ENCODE measurements at places on chromosomes 6 and 20.

GRCh38 chr20:16483024-16483423, 90.2 kb downstream of the KIF16B start:
- DNase-seq: no peak

- DNase-seq: no peak
Measured at GRCh38 chr6:44065443-44066140, 61.7 kb downstream of the MRPL14 start.

GRCh38 chr20:33067806-33068205, 11.6 kb upstream of the BPIFB4 start:
- no peak for DNase-seq

DNA sequence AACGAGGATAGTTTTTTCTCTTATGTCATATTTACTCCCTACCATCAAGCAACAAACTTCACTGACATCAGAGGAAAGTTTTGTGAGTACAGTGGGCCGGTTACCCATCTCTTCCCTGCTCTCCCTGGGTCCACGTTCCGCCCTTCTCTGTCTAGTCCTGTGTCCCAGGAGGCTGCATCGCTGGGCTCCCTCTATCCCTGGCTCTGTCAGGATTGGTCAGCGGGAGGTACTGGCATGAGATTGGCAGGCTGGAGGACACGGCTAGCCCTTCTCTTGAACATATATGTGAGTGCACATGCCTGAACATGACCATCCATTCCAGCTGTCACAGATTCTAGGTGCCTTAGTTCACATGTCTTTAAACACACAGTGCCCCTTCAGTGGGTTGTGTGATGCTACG, 30.3 kb upstream of the TMEM181 start:
- no peak for DNase-seq

GRCh38 chr6:158033751-158034702, 52.4 kb downstream of the SYNJ2 start:
- peak; percentile 20 for DNase-seq

- DNase-seq: no peak
Measured at GRCh38 chr20:16848061-16848460, 99.9 kb downstream of the OTOR start.

DNA sequence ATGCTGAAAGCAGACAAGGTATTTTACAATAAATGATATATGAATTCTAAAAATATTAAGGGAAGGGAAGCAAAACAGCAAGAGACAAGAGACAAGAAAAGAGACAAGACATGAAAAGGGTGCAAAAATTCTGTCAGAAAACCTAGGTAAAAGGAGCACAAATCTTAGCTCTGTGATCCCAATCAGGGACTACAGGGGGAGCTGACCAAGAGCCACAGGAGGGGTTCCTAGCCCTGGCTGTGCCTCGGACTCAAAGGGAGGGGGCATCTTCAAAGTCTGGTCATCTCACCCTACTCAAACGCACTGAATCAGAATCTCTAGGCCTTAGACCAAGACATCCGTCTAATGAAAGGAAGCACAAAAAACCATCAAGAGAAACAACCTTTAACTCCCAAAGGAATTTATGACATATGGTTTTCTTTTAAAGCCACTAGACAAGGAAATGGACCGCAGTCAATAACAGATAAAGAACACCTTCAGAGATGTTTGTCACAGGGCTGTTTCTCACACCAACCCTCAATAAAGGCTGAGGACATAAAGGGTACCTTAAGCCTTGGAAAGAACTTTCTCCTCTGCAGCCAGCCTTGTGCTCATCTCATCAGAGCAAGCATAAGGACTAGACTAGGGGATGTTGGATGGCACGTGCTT, 130.4 kb upstream of the CDYL start:
- DNase-seq: no peak

- peak; percentile 70 for DNase-seq
Measured at GRCh38 chr20:59515013-59515905, 89.1 kb upstream of the PHACTR3 start.

- DNase-seq: no peak
Measured at GRCh38 chr6:32772656-32773055, 9.3 kb upstream of the HLA-DQB2 start.

- peak; percentile 27 for DNase-seq
Measured at GRCh38 chr20:50218987-50219435, 28.4 kb downstream of the CEBPB start.

DNA sequence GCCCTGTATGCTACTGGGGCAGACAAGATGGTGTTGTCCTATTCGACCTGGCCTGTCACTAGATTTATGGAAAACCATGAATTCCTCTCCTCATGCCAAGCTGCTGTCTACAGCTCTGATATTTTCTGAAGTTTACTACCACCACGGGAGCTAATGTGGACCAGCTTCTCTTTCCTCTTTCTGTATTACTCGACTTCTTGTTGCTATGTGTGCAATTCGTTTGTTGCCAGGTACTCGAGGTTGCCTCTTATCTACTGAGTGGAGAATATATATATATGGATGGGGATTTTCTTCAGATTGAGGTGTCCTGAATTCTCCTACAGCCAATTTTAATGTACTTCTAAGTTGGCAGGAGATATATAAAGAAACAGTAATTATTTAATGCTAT, 34.7 kb downstream of the MAN1A1 start:
- no peak for DNase-seq

DNA sequence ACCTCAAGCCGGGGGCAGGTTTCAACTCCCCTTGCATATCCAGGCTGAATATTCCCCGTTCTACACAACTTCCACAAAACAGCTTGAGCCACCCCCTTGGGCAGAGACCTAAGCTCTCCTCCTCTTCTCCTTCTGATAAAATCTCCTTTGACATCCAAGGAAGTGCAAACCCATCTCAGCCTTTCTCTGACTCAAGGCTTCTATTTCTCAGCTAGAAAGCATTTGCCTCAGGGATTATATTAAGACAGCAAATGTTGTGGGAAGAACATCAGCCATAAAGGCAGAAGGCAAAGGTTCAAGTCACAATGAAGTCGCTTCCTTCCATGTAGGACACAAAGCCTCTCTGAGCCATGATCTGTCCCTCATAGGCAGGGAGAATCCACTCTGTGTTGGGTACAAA, 386.6 kb upstream of the ARID1B start:
- no peak for DNase-seq

- no peak for DNase-seq
Measured at GRCh38 chr6:122651031-122651430, 40.8 kb downstream of the PKIB start.

- no peak for DNase-seq
Measured at GRCh38 chr6:168302534-168302933, 17.0 kb downstream of the DACT2 start.

DNA sequence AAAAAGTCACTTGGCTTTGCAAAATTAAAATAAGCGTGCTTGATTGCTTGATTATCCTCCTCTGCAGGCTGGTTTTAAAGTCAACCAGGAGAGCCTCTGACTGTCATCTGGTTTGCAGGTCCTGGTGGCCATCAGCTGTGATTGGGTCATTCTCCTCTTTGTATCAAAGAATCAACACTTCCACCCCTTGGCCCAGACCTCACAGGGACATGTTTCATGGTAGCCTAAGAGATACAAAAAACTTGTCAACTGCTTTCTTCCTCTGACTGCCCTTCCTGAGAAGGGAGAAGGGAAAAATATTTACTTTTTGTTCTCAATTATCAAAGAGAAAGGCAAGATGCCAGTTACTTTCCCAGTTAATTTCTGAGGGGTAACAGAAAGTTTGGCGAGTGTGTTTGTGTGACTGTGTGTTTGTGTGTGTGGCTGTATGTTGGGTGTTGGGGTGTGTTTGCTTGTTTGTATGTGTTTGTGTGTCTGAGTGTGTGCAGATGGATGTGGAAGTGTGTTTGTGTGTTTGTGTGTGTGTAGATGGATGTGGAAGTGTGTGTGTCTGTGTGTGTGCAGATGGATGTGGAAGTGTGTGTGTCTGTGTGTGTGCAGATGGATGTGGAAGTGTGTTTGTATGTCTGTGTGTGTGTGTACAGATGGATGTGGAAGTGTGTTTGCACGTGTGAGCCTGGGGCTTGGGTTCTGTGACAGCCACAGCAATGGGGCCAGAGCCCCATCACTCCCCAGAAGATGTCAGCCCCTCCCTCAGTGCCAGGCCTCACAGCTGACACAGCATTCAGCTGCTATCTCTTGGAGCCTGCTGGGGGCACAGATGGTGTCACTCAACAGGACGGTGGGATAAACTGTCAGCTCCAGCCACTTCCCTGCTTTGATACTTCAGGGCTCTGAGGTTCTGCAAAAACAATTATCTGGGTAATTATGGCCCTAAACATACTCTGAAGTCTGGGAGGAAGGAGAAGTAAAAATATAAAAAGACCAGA, 98.6 kb upstream of the RNF24 start:
- no peak for DNase-seq

DNA sequence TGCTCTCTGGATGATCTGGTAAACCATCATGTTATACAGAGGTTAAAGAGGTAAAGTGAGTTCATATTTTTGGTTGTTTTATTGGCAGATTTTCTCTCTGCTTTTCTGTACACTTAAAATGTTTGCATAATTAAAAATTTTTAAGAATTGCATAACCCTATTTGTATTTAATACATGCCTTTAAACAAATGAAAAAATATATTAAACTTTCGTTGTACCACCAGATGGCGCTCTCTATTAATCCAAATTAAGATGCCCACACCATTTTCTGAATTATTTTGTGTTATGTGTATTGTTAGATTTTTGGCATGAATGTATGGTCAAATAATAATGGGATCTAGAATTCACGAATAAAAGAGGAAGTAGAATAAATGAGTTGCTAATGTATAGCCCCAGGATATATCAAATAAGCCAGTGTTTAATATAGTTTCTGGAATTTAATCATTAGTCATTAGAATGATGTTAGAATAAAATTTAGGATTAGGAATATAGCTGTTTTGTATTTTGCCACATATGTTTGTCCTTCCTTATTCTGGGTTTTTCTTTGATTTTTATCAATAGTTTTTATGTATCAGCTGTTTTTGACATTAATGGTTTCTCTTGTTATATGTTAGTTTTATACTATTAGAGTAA, 38.9 kb downstream of the SMAP1 start:
- peak; percentile 39 for DNase-seq

DNA sequence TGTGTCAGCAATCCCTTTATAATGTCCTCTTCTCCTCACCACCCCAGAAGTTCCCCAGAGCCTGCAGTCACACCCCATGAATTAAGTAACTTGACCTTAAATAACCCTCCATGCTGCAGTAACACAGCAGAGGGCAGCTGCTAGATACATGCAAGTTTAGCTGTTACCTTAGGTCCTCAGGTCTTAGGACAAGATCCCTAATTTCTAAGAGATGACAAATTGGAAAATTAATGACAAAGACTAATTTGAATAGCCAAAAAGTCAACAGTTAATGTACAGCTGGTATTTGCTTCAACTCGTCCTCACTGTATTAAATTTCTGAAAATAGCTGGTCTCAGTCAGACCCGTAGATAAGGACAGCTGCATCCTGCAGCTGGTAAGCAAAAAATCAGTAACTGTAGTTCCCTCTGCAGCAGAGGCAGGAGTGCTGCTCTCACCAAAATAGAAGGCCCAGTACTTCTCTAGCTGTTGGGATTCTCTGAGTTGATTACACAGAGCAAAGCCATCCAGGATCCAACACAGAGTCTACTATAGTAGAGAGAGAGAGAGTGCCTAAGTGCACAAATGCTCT, 62.4 kb downstream of the TNFRSF21 start:
- DNase-seq: no peak

DNA sequence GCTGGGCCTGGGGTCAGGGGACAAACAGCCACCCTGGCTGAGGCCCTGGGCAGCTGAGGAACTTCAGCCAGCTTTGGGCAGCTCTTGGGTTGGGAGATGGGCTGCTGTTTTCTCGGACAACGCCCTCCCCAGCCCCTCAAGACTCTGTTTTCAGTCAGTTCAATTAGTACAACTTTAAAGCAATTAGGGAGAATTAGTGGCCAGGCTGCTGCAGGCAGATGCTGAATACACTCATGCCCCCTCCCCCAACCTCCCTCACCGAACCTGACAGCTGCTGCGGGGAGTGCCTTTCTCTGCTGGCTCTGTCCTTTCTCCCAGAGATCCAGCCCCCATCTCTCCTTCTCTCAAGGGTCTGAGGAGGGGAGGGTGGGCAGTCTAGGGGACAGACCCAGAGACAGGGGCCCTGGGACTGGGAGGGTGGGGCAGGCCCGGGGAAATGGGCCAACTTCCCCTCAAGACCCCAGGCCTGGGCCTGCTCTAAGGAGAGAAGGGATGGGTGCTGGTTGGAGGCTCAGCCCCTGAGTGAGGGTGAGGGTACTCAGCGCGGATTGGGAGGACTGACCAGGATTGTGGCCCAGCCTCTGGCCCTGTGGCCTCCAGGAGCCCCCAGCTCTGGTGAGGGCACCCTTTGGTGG, 17.8 kb upstream of the MYT1 start:
- DNase-seq: no peak

DNA sequence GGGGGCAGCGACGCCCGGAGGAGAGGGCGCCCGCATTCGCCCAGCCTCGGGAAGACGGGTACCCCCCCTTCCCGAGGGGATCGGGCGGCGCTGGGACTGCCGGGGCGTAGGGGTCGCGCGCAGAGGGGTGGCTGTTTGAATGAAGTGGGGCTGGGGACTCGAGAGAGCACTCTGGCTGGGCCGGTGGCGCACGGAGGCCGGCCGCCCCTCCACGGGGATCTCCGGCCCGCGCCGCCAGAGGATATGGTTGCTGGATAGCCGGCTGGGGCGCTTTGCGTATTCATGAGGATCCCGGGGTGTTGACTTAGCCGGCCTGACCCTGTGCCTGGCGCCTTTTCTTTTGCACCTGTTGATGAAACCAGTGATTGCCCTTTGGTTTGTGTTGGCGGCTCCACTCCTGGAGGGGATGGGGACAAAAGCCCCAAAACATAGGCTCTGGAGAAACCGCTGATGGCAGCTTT, 469 bp downstream of the SYNJ2 start:
- DNase-seq: peak; percentile 37

GRCh38 chr6:3737149-3737830, 14.2 kb downstream of the PXDC1 start:
- no peak for DNase-seq

GRCh38 chr20:46401478-46401860, 4.9 kb downstream of the ELMO2 start:
- DNase-seq: no peak

- DNase-seq: no peak
Measured at GRCh38 chr6:106461084-106461483, 100.6 kb downstream of the CRYBG1 start.

GRCh38 chr6:90604546-90604945, 17.7 kb upstream of the MAP3K7 start:
- DNase-seq: no peak

DNA sequence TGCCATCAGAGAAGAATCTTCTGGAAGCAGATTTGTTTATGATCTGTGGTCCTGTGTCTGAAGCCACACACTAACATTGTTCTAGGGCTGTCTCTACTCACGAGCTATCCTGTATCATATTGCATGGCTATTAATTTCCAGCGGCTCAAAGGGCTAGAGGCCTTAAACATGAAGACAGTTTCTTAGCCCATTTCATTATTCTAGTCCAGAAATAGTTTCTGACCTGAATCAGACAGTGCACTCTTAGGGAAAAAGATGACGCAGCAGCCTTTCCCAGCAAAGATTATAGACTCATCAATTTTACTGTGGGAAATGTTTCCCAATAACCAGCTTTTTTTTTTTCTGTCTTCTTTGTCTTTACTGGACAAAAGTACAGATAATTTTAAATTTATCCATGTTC, 105.3 kb upstream of the SUPT3H start:
- DNase-seq: peak; percentile 83

- DNase-seq: peak; percentile 80
Measured at GRCh38 chr6:22471132-22471690, 98.2 kb upstream of the HDGFL1 start.

All from fibroblast of skin of back (primary cell).